Cerebellum (tissue), 4 donors: ENCODE measurements at places on chromosomes 1 and 21.

DNA sequence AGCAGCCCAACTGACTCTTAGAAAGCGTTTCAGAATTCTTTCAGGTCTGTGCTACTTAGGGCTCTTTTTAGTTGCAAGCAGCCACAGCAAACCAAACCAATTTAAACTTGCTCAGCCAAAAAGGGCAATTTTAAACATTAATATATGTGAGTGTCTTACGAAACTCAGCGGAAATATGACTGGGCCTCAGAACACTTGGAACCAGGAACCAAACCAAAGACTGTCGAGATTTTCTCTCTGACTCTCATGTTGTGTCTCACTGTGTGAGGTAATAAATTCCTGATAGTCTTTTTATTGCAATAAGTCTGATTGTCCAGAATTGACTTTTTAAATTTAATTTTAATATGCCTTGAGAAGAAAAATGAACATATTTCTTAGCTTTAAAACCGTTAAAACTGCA, 122.3 kb downstream of the SYF2 start:
- no peak for DNase-seq

GRCh38 chr1:161196521-161197451, 2.1 kb downstream of the ADAMTS4 start:
- no peak for DNase-seq

DNA sequence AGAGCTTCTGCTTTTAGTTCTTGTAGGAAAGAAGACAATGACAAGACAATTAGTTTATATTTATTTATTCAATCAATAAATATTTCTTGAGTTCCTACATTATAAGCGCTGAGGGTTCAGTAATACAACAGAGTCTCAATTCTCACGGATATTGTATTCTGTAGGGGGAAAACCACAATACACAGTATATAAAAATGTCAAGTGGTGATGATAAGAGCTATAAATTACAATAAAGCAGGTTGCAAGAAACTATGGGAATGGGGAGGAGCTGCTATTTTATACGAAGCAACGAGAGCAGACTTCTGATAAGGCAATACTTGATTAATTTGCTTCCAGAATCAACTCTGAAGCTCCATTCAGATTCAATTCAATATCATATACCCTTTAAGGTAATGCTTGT, 10.6 kb upstream of the XCL1 start:
- no peak for DNase-seq

DNA sequence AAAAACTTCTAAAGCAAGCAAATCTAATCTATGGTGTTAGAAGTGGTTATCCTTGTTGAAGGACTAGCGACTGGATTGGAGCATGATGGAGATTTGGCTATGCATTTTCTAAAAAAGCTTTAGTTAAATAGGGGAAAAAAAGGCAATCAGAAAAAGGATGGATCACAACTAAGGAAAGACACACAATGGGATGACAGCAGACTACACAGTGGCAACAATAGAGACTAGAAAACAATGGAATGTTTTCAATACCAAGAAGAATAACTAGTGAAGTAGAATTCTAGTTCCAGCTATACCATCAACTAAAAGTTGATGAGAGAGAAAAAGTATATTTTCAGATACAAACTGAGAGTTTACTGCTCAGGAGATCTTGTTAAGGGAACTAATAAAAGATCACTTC, 605.8 kb downstream of the PTPRU start:
- DNase-seq, result no peak

GRCh38 chr1:8032366-8032910, 6.3 kb upstream of the ERRFI1 start:
- no peak for DNase-seq

DNA sequence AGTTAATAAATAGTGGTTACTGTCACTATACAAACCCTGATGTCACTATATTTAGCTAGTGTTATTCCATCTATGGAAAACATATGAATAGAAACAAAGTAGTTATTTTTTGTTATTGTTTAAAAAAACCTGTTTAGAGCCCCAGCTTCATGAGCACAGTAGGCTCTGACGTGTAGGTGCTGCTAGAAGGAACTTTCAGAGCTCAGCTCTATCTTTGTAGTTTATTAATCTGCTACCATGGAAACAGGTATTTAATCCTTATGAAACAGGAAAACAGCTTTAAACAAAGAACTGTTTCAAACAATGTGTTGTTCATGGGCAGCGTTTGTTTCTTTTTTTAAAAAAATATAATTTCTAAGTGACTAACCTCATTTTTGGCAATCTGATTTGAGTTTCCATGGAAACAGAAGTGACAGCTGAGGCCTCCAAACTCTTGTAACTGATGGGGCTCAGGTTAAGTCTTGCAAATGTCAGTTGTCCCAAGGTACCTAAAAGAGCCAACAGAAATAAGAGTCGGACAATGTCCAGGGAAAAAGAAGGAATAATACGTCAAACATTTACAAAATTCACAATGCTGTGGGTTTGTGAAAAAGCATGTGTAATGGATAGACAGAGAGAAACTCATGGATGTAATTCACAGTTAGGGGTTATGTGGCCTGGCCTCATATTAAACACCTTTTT, 162.0 kb upstream of the C21orf91 start:
- DNase-seq, result no peak

GRCh38 chr21:26845066-26845758, at the start of gene ADAMTS1:
ADAMTS1 (minus strand) TSS chr21:26845409; CDS start chr21:26844954, 455 bp downstream.
- peak; percentile 55 for DNase-seq

DNA sequence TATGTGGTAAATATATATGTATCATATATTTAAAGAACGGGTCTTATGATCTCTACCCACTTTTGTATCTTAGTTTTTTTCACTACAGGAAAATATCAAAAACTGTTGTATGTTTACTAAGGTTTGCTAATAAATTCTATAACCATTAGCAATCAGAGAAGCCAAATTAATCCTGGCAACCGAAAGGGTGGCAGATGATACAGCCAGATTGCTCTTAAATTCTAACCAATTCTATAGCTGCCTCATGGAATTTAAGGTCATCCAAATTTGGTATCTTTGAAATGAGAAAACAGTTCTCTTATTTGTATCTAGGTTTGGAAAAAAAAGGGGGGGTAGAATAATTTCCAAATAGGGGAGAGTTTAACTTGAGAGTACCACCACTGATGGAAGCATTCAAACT, 591.2 kb downstream of the SMYD3 start:
- DNase-seq, result peak; percentile 43

DNA sequence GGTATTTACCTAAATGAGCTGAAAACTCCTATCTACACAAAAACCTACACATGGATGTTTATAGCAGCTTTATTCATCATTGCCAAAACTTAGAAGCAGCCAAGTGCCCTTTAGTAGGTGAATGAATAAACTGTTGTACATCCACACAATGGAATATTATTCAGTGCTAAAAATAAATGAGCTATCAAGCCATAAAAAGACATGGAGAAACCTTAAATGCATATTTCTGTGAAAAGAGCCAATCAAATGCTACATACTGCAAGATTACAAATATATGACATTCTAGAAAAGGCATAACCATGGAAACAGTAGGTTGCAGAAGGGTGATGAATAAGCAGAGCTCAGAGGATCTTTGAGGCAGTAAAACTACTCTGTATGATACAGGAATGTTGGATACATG, 23.3 kb downstream of the ABCB10 start:
- no peak for DNase-seq

- DNase-seq, result no peak
Observed at GRCh38 chr1:40851643-40852042, 10.5 kb downstream of the CITED4 start.

DNA sequence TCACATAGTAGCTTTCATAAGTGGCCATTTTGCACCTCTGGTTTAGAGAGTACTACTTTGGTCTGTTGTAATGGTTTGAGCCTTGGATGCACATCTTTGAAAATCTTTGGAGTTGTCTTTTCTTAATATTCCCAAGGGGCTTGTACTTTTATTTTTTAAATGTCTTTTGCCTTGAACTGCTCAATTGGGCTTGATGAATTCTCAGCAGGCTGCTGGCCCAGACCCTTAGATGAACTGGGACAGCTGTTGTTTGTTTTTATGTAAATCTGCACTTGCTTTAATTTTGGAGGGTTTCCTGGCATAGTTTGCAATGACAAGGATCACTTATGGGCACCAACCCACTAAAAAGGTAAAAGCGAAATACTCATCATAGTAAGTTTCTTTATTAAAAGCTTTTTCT, 24.9 kb downstream of the NGF start:
- no peak for DNase-seq

GRCh38 chr1:161492827-161493226, 12.4 kb upstream of the FCGR2A start:
- no peak for DNase-seq

GRCh38 chr1:201646411-201647022, 107.6 kb downstream of the NAV1 start:
- no peak for DNase-seq
